ENCODE measurements at places on chromosomes 4 and X.

DNA sequence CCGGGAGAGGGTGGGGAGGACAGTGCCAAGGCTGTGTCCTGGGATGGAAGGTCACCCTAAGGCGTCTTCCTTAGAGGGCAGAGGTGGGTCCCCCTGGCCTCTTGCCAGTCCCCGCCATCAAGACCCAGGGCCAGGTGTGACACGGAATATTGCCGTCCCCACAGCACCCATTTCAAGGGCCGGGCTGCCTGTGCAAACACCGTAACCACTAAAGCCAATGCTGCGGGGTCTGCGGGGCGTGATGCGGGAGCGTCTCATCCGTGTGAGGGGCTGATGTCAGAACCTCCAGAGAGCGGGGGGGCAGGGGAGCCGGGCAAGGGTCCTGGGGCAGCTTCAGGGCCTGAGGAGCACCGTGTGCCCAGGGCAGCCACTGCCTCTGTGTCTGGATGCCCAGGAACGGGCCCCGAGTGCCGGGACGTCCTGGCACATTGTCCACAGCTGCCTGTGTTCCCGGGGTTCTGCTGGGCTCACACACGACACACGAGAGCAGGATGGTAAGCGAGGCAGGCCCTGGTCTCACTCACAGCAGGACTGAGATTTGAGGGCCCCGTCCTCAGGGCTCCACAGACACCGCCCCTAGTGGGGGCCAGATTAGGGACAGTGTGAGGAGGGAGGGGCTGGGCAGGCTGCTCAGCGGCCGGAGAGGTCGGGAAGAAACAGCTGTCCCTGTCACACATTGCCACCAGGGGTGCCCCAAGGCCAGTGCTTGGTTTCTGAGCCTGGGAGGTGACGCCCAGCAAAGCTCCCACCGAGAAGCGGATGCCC, 29.2 kb downstream of the NKX1-1 start:
- no peak for DNase-seq

DNA sequence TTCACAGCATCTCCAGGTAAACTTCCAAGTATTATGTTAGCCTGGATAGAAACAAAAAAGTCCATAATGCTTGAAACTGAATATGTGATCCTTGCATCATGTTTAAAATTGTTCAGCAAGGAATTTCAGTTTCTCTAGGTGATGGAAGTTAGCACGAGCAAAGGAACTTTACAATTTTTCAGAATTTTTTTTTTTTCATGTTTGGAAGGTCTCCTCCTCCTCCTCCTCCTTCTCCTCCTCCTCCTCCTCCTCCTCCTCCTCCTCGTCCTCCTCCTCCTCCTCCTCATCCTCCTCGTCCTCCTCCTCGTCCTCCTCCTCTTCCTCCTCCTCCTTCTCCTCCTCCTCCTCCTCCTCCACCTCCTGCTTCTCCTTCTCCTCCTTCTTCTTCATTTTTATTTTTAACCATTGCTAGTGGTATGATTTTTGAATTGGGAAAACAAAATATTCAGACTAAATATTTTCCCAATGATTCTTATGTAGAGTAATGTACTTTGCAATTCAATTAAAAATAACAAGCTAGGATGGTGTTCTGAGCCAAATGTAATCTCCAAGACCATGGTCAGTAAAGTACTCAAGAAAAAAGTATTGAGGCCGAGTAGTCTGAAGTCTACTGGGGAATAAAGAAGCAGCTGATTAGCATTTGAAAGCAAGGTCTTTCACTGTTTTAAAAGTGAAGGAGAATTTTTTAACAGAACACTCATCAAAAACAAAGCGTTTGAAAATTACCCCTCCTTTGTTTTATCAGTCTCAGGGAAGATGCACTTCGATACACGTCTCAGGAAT, 420.9 kb upstream of the ATOH1 start:
- no peak for DNase-seq

DNA sequence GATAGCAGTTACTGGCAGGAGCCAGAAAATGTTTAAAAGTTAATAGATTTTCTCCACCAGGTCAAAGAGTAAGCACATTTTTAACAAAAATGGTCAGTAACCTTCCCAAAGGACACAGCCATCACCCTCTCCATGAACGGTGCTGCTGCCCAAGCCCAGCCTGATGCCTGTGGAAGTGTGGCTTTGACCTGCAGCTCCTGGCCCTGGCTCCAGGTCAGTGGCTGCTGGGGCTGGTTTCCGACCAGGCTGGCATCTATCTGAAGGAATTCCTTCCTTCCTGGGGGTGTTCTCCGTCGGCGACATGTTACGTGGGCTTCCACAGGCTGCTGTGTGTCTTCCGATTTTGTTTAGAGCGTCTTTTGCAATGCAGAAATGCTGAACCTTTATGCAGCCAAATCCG, 61.7 kb downstream of the ACOX3 start:
- DNase-seq: no peak

DNA sequence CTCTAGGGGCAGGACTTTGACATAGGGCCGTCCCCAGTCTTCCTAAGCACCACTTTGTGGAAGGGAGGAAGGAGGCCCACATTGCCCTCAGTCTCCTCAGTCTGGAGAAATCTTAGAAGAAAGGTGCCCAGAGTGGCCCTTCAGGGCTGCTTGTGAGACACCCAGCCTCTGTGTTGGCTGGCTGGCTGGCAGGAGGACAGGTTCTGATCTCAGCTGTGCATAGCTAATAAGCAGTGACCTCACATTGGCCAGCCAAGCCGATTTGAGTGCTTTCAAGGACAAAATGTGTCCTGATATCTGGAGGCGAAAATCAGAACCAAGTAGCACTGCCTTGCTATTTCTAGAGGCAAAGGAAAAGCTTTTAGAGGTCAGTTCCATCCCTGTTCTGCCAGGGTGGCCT, 211.5 kb downstream of the BCOR start:
- DNase-seq: no peak
